CD4-positive, alpha-beta T cell treated with Interferon alpha-2 for 1 hour (primary cell): ENCODE measurements at places on chromosomes 12 and 14.

DNA sequence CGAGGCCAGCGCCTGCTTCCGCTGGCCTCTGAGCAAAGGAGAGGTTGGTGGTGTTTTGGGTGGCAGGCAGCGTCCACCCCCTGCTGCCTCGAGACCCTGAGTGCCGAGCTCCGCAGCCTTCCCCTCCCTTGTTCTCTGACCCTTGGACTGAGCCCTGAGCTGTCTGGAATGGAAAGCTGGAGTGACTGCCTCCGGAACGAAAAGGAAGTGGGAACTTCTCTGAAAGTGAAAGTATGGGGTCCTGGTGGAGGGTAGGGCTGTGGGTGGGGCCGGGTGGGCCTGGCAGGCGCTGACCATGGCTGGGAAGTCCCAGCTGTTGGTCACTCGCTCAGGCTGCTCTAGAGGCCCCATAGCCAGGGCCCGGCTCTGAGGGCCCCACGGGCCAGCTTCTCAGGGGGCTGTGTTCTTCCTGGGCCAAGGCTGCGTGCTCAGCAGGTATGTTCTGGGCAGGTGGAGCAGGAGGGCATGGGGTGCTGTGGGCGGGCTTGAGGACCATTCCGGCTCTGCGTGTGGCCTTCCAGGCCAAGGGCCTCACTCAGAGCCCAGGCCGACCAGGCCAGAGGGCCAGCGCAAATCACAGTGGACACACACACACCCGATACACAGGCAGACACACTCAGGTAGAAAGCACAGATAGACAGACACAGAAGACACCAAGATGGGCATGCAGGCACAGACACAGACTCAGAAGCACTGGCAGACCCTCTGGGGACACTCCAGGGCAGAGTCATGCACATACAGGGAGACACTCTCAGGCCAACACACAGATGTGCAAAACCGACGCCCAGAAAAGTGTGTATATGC, at the start of gene EXOC3L4:
TSS of gene EXOC3L4 (plus strand) at position 320 of the 804 bp plus-strand sequence. CDS start 5,495 bp downstream, outside the sequence.
- no peak for DNase-seq

GRCh38 chr12:116926283-116927243, 15.8 kb downstream of the FBXW8 start:
- no peak for DNase-seq

DNA sequence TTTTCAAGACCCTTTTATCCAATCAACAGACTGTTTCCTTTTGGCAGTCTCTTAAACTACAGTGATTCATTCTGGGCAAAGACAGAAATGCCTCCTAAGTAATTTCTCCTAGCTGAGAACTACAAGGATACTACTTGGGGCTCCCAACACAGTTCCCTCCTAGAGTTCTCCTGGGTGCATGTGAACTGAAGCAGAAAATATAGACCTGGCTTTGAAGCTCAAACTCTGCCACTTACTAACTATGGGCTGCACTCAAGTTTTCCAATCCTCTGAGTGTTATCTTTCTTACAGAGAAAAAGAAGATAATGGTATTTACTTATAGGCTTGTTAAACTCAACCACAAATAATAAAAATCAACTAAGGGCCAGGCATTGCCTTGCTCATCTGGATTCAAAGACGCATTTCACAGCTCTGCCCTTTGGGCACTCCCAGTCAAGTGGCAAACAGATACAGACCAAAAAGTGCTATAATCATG, 97.6 kb downstream of the EFCAB11 start:
- DNase-seq: no peak

DNA sequence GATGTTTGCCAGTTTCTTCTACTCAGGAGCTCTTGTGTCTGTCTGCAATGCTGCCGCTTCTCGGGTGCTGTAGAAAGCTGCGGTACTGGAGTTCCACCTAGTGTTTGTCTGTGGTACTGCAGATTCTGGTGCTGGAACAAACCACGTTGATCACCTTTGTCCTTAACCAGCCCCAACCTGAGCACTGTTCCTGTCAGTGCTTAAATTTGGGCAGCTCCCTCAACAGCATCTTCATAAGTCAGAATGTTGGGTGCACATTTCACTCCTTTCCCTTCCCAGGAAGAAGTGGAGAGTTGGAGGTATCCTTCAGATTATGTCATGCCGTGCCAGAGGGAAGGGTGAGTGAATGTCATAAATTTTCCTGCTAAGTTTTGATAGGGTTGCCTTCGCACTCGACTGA, 48.7 kb upstream of the LALBA start:
- DNase-seq: peak; percentile 62

- DNase-seq: no peak
Observed at GRCh38 chr12:5328669-5329517, 103.0 kb upstream of the NTF3 start.

- no peak for DNase-seq
Observed at GRCh38 chr12:70185301-70185700, 57.9 kb upstream of the CNOT2 start.

GRCh38 chr14:68423686-68424085, 369.2 kb downstream of the ZFP36L1 start:
- DNase-seq: no peak

GRCh38 chr14:89164168-89165073, 252.6 kb downstream of the FOXN3 start:
- DNase-seq: no peak

DNA sequence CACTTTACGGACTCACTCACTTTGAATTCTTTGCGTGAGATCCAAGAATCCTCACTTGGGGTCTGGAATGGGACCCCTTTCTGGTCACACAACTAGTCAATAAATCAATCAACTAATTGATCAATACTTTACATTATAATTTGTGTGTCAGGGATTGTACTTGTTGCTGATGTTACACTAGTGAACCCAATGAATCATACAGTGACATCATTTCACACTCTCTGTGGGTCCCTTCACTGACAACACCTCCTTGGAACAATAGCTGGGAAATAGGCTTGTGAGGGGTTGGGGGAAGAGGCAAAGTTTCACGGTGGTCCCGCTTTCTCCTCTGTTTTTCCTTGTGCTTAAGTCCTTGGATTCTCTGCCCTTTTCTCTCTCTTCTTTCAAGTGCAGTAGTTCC, 35.0 kb downstream of the TPH2 start:
- DNase-seq: no peak

DNA sequence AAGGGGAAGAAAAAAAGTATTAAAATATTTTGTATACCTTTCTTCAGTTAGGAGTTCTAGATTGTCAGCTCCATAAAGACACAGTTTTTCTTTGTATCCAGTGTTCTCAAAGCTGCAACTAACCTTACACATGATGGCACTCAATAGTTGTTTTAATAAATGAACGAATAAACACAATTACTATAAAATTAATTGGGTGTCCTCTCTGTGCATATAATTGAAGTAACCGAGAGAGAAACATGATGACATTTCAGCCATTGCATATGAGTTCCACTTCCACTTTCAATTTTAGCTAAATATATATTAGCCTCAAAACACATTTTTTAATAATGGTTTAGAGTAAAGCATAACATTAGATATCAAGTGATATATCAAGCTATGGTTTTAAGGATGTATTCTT, 671.2 kb downstream of the LRFN5 start:
- no peak for DNase-seq

GRCh38 chr12:49260166-49260565, 4.7 kb upstream of the TUBA1C start:
- DNase-seq: no peak

- DNase-seq: no peak
Observed at GRCh38 chr14:34172550-34173368, 221.9 kb upstream of the EGLN3 start.

GRCh38 chr12:27456618-27457017, 10.1 kb downstream of the SMCO2 start:
- no peak for DNase-seq

DNA sequence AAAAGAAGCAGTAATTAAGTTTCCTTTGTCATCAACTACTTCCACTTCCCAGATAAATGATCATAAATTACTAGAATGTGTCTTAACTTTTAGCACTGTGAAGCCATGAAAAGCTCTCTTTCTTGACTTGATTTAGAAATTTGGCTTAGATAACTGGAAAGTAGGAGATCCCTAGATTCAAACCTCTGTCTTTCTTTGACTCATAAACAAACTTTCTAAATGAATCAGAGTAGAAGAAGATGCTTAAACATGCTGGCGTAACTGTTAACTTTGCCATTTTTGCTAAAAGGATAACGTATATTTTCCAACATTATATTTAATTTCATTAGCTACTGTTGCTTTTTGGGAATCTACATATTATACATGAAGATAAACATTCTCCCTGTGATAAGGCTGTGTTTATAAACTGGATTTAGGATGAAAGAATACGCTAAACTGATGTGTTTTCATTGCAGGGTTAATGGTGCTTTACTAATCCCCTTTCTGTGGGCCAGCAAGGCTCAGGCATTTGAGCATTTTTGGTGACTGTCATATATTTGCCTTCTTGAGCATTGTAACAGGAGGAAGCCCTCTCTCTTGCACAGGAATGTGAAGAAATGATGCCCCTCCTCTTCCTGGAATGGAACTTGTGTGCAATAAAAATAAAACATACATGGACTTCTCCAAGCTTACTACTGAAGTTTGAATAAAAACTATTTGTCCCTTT, 301.4 kb downstream of the BMP4 start:
- no peak for DNase-seq

DNA sequence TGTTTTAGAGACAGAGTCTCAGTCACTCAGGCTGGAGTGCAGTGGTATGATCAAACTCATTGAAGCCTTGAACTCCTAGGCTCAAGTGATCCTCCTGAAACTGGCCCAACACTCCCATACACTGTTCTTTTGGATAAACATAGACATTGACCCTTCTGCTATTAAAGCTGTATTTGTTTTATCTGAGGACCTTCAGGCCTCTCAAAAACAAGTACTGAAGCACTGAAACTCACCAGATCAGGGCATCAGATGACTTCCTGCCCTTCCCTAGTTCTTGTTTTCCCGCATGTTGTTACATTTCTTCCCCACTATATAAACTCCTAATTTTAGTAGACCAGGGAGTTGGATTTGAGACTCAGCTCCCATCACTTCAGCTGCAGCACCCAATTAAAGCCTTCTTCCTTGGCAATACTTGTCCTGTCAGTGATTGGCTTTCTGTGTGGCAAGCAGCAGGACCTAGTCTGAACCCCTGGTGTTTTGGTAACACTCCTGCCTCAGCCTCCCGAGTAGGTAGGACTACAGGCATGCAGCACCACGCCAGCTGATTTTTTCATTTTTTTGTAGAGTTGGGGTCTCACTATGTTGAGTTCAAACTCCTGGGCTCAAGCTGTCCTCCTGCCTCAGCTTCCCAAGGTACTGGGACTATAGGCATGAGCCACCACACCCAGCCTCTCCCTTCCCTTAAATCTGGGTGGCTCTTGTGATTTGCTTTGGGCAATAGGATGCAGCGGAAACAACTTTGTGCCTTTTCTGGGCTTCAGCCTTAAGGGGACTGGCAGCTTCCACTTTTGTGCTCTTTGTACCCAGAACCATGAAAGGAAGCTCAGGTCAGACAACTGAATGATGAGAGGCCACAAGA, 12.5 kb upstream of the IFT81 start:
- no peak for DNase-seq

GRCh38 chr12:92602930-92603623, 99.7 kb upstream of the PLEKHG7 start:
- DNase-seq: no peak

- DNase-seq: no peak
Observed at GRCh38 chr14:84792722-84793410, 737.1 kb upstream of the FLRT2 start.

DNA sequence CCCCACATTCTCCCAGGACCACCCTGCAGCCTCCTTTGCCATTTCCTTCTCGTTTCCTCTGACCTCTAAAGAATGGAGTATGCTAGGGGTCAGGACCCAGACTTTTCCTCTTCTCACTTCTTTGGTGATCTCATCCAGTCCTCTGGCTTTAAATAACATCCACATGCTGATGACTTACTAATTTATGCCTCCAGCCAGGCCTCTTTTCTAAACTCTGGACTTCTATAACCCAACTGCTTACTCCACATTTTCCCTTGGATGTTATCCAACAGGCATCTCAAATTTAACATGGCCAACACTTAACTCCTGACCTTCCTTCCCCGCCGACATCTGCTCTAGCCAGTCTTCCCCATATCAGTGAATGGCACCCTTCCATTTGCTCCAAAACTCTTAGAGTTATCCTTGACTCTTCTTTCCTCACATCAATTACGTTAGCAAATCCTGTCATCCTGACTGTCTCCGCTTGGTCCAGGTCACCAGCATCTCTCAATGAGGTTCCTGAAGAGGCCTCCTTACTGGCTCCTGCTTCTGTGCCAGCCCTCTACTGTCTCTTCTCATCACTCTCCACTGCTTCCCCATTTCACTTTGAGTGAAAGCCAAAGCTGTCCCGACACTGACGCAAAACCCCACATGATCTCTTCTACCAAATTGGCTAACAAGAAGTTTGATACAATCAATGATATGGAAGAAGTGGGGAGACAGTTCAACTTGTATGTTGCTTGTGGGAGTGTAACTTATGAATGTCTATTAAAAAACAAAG, 42.7 kb downstream of the TMBIM6 start:
- DNase-seq: no peak

- no peak for DNase-seq
Observed at GRCh38 chr14:72535485-72535884, 358.4 kb downstream of the DPF3 start.

- no peak for DNase-seq
Observed at GRCh38 chr14:69784942-69785341, 12.1 kb downstream of the SLC10A1 start.

GRCh38 chr12:45668641-45669040, 60.9 kb upstream of the ARID2 start:
- DNase-seq: no peak

DNA sequence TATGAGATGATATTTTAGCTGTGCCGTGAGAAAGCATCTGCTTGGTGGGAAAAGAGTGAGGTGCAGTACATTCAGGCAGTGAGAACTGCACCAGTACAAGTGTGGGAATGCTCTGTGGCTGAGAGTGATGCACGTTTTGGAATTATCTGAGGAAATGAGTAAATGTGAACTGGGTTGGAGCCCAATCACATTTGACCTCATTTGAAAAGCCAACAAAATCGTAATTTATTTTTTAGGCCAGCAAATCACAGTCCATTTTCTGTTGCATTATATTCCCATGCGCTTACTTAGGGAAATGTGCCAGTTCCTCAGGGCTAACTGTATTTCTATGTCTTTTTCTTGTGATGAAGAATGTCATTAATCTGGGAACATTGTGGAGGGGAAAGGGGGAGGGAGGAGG, 77.3 kb downstream of the SNAPC1 start:
- no peak for DNase-seq

DNA sequence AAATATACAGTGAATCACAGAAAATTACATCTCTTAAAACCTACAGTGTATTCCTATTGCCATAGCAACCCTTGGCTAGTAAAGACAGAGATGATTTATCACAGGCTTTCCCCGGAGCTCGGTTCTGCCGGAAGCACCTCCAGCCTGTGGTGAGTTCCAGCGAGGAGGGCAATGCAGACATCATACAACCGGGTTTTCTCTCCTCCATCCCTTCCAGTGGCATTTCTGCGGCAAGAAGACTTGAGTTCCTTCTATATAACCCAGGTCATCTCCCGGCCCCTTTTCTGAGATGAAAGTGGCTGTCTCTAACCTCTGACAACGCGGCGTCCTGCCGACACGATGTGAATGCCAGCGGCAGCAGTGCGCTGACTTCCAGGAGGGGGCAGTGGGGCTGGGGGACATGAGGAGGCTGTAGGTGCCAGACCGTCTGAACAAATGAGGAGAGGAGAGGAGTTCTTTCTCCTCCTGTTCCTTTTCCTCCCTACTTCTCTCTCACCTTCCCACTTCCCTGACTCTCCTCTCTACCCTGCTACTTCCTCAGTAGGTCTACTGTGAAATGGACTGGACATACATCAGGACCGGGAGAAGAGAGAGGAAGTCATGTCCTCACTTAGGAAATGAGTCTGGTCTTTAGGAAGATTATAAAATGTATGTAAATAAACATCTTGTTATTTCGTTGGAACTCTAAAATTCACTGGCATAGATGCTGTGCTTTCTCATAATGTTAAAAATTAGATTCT, 68.6 kb upstream of the MAX start:
- peak; percentile 36 for DNase-seq

GRCh38 chr12:4444031-4444430, 1.6 kb downstream of the FGF6 start:
- DNase-seq: no peak
